ENCODE measurements at places on chromosomes 16 and 17.

GRCh38 chr16:88744577-88745521 lies 38.5 kb downstream of the CTU2 start:
- DNase-seq: no peak

DNA sequence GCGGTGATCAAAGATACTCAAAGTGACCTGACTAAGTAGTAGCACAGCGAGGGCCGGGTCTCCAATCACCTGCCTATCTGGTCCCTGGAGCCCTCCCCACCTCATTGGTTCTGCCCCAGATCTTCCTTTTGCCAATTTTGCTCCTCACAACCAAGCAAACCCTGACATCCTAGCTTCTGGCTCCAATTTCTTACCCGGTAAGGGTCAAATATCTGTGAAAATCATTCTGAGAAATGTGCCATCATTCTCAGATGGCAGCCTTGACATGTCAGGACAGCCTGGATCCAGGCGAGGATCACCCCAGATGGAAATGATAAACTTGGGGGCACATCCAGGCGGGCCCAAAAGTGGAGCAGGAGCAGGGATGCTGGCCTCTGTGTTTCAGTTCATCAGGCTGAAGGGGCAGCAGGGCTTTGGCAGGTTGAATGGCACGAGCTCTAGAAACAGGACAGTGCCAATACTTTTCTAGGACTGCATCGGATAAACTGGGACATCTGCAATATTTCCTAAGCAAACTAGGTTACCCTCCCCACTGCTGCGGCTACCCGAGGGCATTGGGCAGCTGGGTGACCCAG lies 83.9 kb downstream of the SHISA6 start:
- no peak for DNase-seq

DNA sequence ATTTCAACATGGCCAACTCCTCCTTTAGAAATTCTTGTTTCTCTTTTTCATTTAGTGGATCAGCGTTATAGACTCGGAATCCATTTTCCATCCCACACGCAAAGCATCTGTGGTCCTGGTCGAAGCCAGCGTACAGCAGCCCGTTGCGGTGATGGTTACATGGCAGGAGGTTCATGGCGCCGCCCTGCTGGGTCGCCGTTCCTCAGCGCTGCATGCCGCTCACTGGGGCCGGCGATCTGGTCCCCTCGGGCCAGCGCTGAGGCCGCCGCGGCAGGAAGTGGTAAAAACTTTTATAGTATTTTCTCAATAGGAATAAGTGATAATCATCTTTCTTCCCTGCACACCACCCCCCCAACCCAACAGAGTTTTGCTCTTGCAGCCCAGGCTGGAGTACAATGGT lies 29.9 kb upstream of the RHOT1 start:
- no peak for DNase-seq

DNA sequence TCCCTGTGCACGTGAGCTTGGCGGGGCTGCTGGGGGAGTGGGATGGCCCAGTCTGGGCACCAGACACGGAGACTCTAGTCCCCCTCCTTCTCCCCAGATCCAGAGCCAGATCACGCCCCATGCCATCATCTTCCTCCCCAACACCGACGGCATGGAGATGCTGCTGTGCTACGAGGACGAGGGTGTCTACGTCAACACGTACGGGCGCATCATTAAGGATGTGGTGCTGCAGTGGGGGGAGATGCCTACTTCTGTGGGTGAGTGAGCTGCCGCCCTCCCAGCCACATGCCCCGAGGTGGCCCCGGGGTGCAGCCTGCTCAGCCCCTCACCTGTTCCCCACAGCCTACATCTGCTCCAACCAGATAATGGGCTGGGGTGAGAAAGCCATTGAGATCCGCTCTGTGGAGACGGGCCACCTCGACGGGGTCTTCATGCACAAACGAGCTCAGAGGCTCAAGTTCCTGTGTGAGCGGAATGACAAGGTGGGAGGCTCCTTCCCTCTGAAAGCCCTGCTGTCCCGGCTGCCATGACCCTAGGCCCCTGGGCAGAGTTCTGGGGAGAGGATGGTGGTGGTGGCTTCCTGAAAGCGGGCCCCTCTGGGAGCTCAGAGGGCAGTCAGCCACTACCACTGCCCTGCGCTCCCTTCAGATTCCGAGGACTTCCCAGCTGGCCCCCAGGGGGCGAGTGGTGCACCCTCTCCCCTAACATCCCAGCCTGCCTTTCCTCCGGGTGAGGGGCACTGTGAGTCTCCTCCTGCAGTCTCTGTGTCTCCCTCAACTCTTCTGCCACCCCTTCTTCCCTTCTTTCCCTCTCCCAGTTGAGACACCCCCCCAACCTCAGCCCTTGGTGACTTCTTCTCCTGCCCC lies 2.8 kb upstream of the C17orf107 start:
- no peak for DNase-seq
